ENCODE measurements at places on chromosomes 16 and 17.

GRCh38 chr17:71117466-71117865, 948.1 kb downstream of the KCNJ2 start:
- DNase-seq: peak; percentile 39

GRCh38 chr17:38711792-38712571, 6.9 kb downstream of the MLLT6 start:
- DNase-seq: no peak

GRCh38 chr17:1486802-1487695, 5.4 kb downstream of the MYO1C start:
- no peak for DNase-seq

- DNase-seq: peak; percentile 51
Observed at GRCh38 chr17:8125154-8125946, 1.4 kb upstream of the HES7 start.

DNA sequence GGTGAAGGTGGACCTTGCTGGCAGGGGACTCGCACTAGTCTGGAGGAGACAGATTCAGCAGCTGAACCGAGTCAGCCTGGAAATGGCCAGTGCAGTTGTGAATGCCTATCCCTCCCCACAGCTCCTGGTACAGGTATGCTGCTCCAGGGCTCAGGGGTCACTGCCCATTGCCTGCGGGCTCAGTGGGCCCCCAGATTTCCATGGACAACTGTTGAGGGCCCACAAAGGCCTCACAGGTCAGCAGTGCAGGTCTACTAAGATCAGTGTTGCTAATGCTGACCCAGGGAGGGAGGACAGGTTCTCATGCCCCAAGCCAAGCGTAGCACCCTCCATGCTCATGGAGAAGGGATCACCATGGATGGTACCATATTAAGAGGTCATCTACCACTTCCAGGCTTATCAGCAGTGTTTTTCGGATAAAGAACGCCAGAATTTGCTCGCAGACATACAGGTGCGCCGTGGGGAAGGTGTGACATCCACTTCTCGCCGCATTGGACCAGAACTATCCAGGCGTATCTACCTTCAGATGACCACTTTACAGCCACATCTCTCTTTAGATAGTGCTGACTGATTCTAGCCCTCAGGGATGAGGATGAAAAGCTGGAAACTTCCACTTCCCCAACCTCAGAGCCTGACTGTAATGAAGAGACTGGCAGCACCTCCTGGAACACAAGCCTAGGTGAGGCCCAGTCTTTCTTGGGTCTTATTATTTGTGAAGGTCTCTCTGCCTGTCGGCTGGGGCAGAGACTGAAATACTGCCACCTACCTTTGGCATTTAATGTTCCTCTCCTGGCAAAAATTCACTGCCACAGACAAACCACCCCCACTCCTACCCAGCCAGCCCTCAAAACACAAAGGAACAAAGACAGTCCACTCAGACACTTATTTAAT, 7.6 kb downstream of the EME1 start:
- DNase-seq: no peak

DNA sequence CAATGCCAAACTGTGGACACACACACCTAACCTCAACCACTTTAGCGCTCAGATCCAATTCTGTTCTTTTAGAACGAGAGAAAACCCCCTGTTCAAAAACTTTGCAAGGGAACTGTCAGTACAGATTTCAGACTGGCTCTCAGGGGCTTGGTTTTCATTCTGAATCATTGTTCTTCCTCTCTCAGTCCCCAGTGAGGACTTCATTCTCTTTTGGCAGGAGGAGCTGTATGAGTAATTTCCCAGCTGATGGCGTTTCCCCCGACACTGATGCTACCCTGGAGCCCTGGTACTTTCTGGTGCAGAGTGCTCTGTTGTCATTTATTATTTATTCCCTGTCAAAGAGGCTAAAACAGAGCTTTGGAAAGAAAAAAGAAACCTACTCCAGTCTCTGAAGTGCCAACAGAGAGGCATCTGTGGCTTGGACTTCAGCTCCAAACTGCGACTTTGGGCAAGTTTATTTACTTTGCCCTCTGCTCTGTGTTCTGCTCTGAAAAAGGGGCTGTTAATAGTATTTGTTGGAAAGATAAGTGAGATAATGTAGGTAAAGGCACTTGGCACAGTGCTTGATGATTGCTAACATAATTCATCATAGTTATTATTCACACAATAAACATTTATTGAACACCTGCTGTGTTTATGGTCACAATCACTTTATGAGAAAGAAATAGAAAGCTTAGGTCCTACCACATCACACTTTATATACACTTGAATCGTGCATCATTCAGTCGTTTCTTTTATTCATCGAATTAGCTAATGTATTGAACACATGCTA, 28.3 kb downstream of the ETV4 start:
- no peak for DNase-seq

Measured in fibroblast of skin of left quadriceps (primary cell).